ENCODE measurements at places on chromosomes 7 and 10.

- DNase-seq: no peak
These were observed 12.4 kb upstream of the BMPER start for GRCh38 chr7:33892945-33893344.

GRCh38 chr10:97538839-97539238 is 33.7 kb upstream of the ANKRD2 start:
- no peak for DNase-seq

- no peak for DNase-seq
These were observed 37.2 kb downstream of the MKLN1 start for GRCh38 chr7:131364767-131365344.

DNA sequence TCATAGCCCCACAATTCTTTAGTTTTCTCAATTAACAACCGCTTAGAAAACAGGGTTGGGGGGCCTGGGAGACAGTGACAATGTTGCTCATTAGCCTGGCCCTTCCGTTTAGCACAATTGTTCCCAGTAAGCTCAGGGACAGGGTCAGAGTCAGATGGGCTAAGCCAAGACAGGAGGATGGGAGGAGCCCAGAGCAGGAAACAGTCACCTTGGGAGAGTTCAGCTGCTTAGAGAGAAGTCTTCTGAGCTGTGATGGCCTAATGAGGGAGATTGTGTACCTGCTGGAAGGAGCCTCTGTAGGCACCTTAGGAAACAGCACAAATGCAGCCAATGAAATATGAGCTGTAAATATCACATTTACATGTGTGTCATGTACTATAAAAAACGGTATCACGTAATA is 35.9 kb downstream of the SVOPL start:
- DNase-seq: no peak

- no peak for DNase-seq
These were observed 32.3 kb downstream of the VIPR2 start for GRCh38 chr7:159112136-159113011.

GRCh38 chr7:111329367-111330234 is 232.7 kb downstream of the IMMP2L start:
- DNase-seq: peak; percentile 33

DNA sequence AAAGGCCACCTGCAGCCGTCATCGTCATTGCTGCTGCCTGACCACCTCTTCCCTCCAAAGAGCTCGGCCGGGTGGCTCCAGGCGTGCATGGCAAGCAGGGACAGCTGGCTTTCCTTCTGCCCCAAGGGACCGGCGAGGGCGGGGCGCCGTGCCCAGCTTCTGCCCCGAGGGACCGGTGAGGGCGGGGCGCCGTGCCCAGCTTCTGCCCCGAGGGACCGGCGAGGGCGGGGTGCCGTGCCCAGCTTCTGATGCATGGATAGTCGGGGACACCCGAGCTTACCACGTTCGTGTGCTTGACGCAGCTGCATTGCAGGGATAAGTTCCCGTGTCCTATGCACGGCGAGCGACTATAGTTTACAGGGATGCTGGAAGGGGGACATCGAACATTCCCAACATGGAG is 27.0 kb downstream of the CFAP46 start:
- no peak for DNase-seq

- peak; percentile 68 for DNase-seq
These were observed 14.8 kb downstream of the INHBA start for GRCh38 chr7:41688012-41688625.

GRCh38 chr7:121302214-121302745 is 26.5 kb upstream of the WNT16 start:
- DNase-seq: peak; percentile 89

DNA sequence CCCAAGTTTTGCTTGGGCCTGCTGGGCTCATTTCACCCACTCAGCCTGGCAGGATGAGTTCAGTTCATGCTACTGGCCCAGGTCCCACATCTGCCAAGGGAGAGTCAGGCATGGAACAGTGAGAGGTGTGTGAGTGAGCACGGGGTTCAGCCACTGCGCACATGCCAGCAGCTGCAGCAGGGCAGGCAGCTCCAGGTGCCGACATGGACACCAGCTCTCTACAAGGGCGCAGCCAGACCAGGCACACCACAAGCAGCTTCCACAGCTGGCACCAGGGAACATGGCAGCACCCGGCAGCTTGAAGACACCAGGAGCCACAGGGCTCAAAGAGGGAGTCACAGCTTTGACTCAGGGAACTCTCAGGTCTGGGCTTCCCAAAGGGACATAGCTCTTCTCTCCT is 938.0 kb downstream of the SORCS3 start:
- DNase-seq: no peak

GRCh38 chr10:23432166-23432565 is 6.7 kb upstream of the OTUD1 start:
- DNase-seq: no peak

- DNase-seq: peak; percentile 60
These were observed 54.9 kb upstream of the ZNF800 start for GRCh38 chr7:127447326-127447945.

GRCh38 chr10:20822825-20823224 is 74.3 kb downstream of the NEBL start:
- no peak for DNase-seq

GRCh38 chr10:59155556-59155955 is 20.9 kb upstream of the PHYHIPL start:
- DNase-seq: no peak

GRCh38 chr10:79047875-79048638 is 20.7 kb upstream of the ZMIZ1 start:
- DNase-seq: no peak

DNA sequence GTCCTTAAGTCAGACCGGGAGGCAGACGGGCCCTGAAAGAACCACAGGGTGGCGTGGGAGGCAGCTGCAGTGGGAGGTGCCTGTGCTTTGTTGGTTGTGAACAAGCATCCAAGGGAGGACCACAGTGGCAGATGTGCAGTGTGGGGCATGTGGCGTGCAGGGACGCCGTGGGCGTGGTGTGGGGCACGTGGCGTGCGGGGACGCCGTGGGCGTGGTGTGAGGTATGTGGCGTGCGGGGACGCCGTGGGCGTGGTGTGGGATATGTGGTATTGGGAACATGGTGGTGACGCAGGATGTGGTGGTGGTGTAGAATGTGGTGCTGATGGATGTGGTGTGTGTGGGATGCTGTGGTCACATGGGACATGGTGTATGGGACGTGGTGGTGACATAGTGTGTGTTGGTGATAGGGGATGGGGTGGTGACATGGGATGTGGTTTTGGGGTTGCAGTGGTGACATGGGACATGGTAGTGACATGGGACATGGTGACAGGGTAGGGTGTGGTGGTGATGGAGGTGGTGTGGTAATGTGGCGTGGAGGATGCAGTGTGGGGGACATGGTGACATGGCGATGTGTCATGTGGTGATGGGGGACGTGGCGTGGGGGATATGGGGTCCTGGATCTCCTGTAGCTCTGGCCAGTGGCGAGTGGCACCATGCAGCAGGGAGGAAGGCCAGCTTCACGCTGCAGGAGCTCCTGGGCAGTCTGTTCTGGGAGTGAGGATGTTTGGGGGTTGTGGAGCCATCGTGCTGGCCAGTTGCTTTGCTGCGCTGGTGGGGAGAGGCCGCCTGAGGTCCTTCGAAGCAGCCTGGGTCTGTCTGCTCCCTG is 78.8 kb downstream of the INPP5A start:
- no peak for DNase-seq

- no peak for DNase-seq
These were observed 118.9 kb downstream of the AKR1D1 start for GRCh38 chr7:138195151-138195571.

DNA sequence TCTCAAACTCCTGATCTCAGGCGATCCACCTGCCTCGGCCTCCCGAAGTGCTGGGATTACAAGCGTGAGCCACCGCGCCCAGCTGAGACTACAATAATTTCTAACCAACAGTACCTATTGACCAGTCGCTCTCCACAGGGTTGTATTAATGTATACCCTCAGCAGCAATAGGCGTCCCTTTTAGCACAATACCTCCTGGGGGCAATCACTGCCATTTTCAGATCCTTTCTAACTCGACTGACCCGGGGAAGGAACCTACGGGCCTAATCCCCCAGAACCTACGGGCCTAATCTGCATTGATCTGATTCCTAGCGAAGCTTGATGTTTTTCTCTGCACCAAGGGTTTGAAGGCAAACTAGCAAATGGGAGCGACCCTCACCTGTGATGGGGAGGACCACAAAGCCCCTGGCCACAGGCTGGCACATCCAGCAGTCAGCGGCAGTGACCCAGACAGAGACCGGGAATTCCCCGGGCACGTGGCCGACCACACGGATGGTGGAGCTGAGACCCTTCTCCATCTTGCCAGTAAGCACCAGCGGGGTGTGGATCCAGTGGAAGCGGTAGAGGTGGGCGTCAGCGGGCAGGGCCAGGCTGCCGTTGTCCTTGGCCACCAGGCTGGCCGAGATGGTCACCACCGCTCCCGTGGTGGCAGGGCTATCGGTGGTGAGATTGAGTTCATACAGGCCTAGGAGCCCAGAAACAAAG is 6.9 kb downstream of the TMEM130 start:
- no peak for DNase-seq

DNA sequence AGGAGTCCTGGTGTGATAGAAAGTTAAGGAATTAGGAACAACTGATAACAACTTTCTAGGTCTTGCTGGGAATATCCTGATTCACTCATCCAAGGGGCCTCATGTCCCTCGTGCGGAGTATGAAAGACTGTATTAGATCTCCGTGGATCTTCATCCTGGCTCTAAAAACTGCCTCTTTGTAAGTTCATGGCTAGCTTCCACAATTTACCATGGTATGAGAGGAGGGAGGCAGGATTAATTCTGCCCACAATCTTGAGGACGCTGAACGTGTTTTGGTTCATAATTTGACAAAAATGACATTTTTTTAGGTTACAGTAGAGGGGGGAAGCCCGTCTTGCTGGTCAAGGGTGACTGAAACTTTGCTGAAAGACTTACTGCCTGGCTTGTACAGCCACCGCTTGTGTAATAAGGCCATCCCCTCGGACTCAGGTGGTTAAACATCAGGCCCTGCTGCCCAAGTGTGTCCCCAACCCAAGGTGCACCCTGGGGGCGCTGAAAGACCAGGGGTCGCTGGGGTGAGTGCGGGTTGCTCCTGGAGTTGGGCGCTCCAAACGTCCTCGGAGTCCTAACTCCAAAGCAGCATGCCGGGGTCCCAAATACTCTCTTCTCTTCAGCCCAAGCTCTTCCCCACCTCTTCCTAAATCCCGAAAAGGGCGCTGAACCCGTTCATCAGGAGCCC is 733 bp downstream of the HIBADH start:
- DNase-seq: peak; percentile 19

GRCh38 chr7:159040146-159040545 is 104.5 kb downstream of the VIPR2 start:
- DNase-seq: no peak

- DNase-seq: peak; percentile 38
These were observed 53.3 kb downstream of the FHIP2A start for GRCh38 chr10:114874827-114875411.

GRCh38 chr10:49050366-49050765 is 65.0 kb downstream of the VSTM4 start:
- DNase-seq: peak; percentile 50

- DNase-seq: no peak
These were observed 673 bp upstream of the ST8SIA6 start for GRCh38 chr10:17455015-17455520.

GRCh38 chr10:102621443-102622325 is 22.6 kb upstream of the TRIM8 start:
- DNase-seq: peak; percentile 45

GRCh38 chr7:129341212-129341611 is 93.0 kb upstream of the STRIP2 start:
- DNase-seq: no peak

- no peak for DNase-seq
These were observed 34.4 kb downstream of the MXI1 start for GRCh38 chr10:110241841-110242240.

- no peak for DNase-seq
These were observed 32.5 kb downstream of the CCDC6 start for GRCh38 chr10:59873896-59874295.

GRCh38 chr10:125699562-125700143 is 16.7 kb upstream of the TEX36 start:
- no peak for DNase-seq

- no peak for DNase-seq
These were observed 3.2 kb upstream of the VSTM4 start for GRCh38 chr10:49118430-49119074.

GRCh38 chr7:16271990-16272665 is 149.2 kb downstream of the CRPPA start:
- DNase-seq: peak; percentile 8

- DNase-seq: no peak
These were observed 214.8 kb upstream of the MAGI2 start for GRCh38 chr7:79668292-79668691.

- DNase-seq: no peak
These were observed 166.0 kb upstream of the ANK3 start for GRCh38 chr10:60555700-60556099.

DNA sequence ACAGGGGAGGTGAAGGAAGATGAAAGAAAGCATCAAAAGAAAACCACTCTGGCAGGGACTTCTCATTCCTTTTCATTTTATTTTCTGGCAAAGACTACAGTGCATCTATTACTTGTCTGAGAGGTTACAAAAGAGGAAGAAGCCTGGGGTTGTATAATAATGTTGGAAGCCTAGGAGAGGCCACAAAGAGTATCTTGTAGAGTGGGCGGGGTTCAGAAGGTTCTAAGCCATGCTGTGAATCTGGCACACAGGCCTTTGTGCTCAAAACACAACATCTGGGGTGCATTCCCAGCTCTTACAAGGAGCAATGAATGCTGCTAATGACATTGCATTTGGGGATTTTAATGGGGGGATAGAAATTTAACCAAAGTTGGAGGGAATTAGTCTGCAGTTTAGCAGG is 49.4 kb downstream of the MRPL32 start:
- DNase-seq: no peak

DNA sequence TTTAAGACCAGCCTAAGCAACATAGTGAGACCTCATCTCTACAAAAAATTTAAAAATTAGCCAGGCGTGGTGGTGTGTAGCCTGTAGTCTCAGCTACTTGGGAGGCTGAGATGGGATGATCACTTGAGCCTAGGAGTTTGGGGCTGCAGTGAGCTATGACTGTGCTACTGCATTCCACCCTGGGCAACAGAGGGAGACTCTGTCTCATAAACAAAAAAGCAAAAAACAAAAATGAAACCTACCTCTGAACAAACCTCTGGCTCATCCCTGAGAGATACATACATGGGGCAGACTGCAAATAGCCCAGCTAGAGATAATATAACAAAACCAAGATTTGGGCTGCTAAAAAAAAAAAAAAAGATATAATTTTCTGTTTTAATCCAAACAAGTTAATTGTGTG is 19.5 kb downstream of the C10orf67 start:
- no peak for DNase-seq

DNA sequence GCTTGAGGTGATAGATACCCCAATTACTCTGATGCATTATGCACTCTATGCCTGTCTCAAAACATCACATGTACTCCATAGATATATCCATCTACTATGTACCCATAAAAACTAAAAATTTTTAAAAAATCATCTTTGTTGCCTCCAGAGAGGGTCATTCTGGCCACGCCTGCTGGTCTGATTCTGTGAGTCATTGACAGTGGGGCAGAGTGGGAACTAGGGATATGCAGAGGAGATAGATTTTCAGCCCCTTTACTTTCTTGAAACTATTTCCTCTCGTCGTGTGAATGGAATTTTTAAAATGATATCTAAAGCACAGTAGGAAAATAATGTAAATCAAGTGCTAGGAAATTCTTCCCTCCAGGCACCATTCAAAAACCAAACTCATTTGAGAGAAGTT is 715.0 kb upstream of the NRP1 start:
- peak; percentile 18 for DNase-seq

GRCh38 chr10:99412099-99412498 is 18.3 kb downstream of the GOT1 start:
- DNase-seq: no peak

GRCh38 chr10:6201516-6201975 is 1.2 kb upstream of the PFKFB3 start:
- peak; percentile 70 for DNase-seq

Data from IMR-90 (cell line).